ENCODE measurements at places on chromosomes 11 and 22.

GRCh38 chr11:91158891-91159537, 936.2 kb upstream of the CHORDC1 start:
- DNase-seq: no peak

DNA sequence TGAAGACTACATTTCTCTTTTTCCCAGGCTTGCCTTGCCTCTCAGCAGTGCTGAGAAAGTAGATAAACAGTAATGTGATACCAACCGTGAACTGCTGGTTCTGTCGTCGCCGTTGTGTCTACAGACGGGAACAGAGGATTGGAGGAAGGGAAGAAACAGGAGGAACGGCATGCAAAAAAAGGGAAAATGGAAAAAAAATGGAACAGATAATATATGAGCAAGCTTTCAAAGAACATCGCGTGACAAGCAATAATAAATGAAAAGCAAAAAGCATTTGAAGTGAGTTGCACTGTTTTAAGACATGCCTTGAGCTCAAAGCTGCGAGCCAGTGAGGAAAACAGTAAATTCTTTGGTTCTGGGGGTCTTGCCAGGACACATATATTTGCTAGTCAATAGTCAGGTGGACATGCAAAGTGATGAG, 305.9 kb downstream of the CADM1 start:
- DNase-seq: no peak

- DNase-seq: no peak
Observed at GRCh38 chr11:2582351-2582945, 117.3 kb downstream of the KCNQ1OT1 start.

DNA sequence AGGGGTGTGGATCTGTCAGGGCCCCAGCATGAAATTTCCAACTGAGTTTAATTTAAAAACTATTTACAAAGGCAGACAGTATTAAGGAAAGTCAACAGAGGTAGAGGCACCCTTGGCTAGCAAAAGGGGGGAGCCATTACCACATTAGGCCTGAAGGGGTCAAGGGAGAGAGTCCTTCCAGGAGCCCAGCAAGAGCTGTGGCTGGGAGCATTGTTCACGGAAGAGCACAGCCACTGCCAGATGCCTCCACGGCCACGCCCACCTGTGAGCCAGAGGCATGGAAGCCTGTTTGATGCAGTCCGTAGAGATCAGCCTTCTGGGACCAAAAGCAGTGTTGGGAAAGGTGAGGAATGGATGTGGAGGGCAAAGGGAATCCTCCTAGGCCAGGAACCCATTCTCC, 102.6 kb downstream of the GALNT18 start:
- DNase-seq: no peak

GRCh38 chr22:24803064-24803542, 2.9 kb upstream of the SGSM1 start:
- DNase-seq: no peak

GRCh38 chr11:42841556-42841955, 470.2 kb upstream of the API5 start:
- no peak for DNase-seq

GRCh38 chr11:38095268-38095667, 1497.2 kb upstream of the RAG2 start:
- DNase-seq: no peak

DNA sequence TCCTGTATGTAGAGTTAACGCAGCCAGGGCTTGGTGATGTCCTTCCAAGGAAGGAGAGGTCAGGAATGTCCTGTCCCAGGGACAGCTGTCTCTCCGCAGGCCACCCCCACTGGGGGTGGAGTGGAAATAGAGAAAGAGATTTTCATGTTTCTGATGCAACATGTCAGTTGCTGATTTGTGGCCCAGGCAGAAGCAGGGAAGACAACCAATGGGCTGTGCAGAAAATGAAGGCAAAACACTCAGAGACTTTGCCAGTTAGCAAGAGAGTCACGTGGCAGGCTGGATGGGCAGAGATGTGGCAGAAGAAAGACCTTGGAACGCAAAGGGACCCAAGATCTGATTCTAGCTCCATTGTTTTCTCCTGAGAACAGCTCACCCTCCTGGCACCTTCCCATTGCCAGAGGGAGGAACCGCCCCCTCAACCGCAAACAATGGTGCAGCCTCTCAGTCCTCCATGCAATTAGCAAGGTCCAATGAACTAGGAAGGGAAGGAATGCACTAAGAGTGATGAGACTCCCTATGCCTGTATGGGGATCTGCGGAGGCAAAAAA, 71.0 kb downstream of the SYN3 start:
- no peak for DNase-seq

- DNase-seq: peak; percentile 79
Observed at GRCh38 chr11:73493956-73494598, 103.8 kb downstream of the FAM168A start.

DNA sequence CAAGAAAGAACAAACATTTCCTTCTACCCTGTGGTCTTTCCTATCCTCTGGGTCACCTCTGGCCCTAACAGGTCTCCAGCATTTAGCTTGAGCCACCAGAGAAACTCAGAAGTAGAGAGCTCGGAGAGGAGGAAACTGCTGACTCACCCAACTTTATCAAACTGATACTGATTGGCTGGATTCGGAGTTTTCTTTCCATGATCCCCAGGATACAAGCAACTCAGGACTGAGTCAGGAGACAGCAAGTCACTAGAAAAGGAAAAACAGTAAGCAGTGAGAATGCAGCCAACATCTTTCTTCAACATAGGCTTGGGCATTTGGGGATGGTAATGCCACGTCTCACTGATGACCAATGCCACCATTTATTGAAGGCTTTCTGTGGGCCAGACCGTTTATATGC, 32.7 kb downstream of the THOC5 start:
- DNase-seq: peak; percentile 53

DNA sequence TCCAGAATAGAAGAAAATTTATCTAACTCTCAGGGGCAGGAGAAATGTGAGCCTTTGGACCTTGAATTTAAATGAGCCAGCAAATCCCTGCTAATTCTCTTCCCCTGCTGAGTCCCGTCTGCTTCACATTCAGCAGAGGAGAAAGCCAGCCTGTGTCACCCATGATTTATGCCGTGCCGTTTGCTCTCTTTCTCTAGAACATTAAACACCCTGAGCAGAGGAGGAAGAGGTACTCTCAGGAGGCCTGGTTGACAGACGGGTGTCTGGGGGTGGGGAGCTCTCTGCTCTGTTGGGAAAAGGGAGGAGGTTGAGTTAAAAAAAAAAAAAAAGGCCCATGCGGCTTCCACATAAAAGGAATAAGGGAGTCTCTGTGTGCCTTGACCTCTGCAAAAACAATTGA, 11.3 kb upstream of the MTMR3 start:
- DNase-seq: no peak

GRCh38 chr11:7046474-7047175, 26.3 kb downstream of the NLRP14 start:
- DNase-seq: peak; percentile 25

DNA sequence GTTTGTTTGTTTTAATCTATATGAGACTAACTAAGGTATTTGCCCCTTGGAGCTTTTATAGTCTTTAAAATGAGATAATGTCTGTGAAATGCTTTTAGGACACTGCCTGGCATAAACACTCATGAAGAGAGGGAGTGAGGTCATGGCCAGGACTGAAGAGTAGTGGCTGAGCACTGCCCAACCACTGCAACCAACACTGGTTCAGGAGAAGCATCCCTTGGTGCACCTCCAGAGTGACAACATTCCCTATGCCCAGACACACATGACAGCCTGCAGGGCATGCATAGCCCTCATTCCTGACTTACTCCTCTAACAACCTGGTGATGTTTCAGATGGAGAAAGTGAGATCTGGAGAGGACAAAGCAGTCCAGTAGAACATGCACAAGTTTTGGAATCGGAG, 36.1 kb downstream of the ME3 start:
- no peak for DNase-seq

- DNase-seq: no peak
Observed at GRCh38 chr22:17674152-17674551, 35.6 kb downstream of the BCL2L13 start.

- DNase-seq: no peak
Observed at GRCh38 chr11:62105667-62106191, 18.1 kb upstream of the INCENP start.

DNA sequence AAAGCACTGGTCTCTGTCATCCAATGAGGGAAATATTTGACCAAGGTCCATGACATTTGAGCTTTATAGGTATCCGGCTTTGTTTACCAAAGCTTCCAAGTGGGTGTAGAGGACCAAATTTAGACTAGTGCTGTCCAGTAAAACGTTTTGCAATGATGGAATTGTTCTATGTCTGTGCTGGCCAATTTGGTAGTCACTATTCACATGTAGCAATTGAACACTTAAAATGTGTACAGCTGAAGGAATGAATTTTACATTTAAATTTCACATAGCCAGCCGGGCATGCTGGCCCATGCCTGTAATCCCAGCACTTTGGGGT, 118.0 kb downstream of the PKNOX2 start:
- DNase-seq: no peak

GRCh38 chr11:19697721-19698121, 14.9 kb upstream of the NAV2 start:
- no peak for DNase-seq

GRCh38 chr11:26028393-26028911, 303.5 kb upstream of the ANO3 start:
- peak; percentile 59 for DNase-seq

- no peak for DNase-seq
Observed at GRCh38 chr11:86490582-86490981, 115.9 kb downstream of the CCDC81 start.

DNA sequence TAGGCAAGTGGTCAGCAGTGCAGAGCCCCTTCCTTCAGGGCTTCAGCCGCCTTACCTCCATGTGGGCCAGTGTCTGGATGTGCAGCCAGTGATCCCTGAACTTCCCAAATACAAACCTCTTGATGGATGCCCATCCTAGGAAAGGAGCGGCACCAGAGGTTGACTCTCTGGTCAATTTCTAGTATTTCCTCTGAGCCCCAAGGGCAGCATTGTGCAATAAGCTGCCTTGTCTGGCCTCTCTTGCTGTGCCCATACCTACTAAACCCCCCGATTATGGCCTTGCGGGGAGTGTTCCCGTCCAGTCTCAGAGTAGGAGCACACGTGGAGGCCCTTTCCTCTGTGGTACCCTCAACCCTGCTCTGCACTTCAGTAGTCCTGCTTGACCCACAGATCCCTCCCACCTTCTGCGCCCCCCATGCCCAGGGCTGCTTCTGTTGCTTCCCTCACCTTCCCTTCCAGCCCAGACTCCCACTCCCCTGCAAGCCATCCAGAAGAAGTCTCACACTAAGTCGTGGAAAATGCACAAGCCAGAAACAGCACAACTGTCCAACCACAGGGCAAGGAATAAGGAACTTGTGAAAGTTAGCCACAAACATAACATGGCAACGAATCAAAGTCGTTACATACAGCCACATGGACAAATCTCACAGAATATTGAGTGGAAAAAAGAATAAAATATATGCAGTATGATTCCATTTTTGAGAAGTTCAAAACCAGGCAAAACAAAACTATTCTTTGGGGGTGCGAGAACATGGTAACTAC, 39.6 kb upstream of the HORMAD2 start:
- no peak for DNase-seq

GRCh38 chr22:40922484-40923303, 28.5 kb upstream of the RBX1 start:
- peak; percentile 15 for DNase-seq

DNA sequence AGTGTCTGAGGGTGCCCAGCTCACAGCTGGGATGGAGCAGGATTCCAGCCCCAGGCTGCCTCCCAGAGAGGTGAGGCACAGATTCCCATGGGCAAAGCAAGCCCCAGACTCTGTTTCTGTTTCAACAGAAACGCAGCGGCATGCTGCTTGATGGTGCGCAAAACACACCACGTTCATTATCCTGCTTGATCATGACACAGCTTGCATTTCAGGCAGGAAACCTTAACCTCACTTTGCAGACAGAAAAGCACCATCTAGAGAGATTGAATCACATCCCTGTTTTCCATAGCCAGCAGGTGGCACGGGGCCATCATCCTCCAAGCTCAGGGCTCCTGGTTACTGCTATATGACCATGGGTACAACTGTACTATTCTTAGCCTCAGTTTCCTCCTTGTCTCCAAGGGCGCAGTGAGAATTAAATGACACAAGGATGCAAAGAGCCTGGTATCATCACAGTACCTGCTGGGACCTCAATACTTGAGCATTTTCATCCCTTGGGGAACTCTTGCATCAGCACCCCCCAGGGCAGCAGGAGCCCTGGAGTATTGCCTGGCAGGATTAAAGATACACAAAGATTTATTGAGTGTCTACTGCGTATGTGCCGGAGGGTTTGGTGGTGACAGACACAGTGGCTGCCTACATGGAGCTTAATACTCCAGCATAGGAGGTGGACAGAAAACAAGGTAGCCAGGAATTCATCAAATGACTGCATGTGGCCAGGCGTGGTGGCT, 110.0 kb downstream of the TP53I11 start:
- DNase-seq: no peak

GRCh38 chr11:78688460-78688859, 113.8 kb upstream of the NARS2 start:
- no peak for DNase-seq

GRCh38 chr22:44309647-44310046, 3.1 kb downstream of the SHISAL1 start:
- DNase-seq: no peak

- DNase-seq: no peak
Observed at GRCh38 chr11:121631456-121631855, 178.7 kb upstream of the SORL1-AS1 start.

DNA sequence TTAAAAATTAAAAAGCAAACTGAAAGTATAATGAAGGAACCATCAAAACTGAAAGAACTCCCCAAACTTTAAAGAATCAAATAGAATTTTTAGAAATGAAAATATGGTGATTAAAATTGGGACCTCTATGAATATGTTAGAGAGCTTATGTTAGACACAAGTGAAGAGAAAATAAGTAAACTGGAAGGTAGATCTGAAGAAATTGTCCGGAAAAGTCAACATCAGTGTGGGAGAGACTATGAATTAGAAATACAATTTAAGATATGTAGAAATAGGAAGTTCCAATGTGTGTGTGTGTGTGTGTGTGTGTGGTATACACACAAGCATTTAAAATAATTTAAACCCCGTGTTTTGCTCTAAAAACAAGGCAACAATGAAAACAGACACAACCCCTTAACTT, 4.9 kb upstream of the OR8B4 start:
- no peak for DNase-seq

GRCh38 chr11:57222239-57222638, 14.8 kb downstream of the APLNR start:
- DNase-seq: no peak

- DNase-seq: no peak
Observed at GRCh38 chr11:132122735-132123134, 752.3 kb downstream of the NTM start.

DNA sequence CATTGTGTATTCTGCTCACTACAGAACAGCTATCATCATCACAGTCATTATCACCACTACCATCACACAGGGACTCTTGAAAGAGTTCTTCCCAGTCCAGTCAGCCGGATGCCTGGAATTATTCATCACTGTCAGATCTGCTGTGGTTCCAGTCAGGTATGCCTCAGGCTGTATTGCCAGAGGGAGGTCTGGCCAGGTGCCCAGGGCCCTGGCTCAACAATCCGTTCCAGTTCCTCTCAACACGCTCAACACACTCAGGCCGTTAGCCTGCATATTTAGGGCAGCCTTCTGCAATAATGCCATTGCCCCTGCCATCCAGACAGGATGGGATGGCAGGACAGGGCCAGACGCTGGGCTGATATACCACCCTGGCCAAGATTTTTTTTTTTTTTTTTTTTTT, 28.6 kb upstream of the RASL10A start:
- peak; percentile 90 for DNase-seq

GRCh38 chr11:48261600-48261999, 2.1 kb upstream of the OR4X1 start:
- DNase-seq: no peak
